Left lung (tissue), 14 donors: ENCODE measurements at places on chromosomes 5 and 9. TPM values are rescaled to one million over a fixed set of nuclear protein-coding genes. Genes with fewer than 3 reads are reported as not detected.

DNA sequence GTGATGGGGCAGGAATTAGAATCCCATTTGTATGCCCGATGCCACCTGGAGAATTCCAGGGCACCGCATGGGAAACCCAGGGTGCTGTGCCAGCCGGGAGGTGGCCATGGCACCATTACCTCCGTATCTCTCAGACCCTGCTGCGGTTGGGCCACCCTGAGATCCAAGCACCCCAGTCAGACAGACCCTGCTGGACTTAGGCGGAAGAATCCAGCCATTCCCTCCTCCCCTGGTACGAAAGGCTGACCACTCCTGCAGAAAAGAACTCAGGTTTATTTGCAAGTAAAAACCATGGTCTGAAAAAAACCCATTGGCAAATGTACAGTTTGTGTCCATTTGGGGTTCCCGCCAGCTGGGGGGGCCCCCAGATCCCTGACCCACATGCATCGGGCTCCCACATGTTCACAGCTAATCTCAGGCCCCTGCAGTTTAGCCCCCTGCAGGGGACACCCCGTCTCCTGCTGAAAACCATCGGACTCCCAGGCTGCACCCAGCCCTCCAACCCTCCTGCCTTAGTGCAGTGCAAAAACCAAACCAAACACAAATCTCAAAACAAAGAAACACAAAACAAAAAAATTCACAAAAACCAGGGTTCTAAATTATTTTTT is 23.6 kb upstream of the SARDH start:
- H3K4me1 ChIP-seq: no peaks in the 10 kb centered on the region
- H3K27ac ChIP-seq: no peak overlapping the region

DNA sequence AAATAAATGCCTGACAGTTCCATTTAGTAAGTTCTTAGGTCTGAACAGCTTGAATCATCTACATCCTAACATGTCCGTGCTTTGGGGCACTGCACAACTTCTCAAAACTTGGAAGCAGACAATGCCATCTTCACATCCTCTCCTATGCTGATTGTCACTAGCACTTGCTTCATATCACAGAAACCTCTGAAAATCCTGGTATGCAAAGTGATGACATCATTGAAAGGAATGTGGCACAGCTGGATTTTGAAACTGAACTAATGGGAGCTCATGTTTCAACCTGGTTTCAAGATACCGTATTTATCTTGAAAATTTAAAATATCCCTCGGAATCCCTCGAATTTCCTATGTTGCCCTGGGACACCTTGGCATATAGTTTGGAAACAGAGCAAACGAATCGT is 490.2 kb upstream of the DAP start:
- H3K36me3 ChIP-seq: no peaks in the 10 kb centered on the region
- no peak overlapping the region for H3K4me3 ChIP-seq
- H3K4me1 ChIP-seq: no peaks in the 10 kb centered on the region
- H3K27me3 ChIP-seq: no peaks in the 10 kb centered on the region

DNA sequence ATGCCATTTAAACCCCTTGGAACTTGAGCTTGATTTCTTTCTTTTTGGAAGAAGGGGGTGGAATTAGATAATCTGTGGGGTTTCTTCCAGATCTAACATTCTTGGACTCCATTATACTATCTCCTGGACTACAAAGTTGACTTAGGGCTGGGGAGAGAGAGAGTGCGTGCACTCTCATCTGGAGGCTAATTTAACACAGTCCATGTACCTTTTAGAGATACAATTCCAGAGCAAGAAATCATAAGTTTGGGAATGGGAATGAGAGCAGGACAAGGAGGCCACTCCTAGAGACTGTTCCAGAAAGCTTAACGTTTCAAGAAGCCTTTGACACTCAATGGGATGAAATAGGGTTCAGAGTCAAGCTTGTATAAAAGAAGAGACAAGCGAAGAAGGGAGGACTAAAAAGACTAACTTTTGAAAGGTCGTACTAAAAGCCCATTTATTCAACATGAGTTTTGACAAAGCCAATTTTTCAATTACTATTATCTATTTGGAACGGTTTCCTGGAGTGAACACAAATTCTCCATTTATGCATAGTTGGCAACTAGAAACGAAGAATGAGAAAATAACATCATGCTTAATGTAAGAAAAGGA is 83.4 kb downstream of the ACTL7B start:
- DNase-seq: no peak
- no peaks in the 10 kb centered on the region for H3K36me3 ChIP-seq
- H3K4me1 ChIP-seq: no peaks in the 10 kb centered on the region

The LCN2 gene
- 37.7 TPM for total RNA-seq

The CA9 gene
- 0.26 TPM for total RNA-seq

GRCh38 chr9:20532584-20532983 is 89.7 kb downstream of the MLLT3 start:
- no peaks in the 10 kb centered on the region for H3K4me1 ChIP-seq
- no peaks in the 10 kb centered on the region for H3K27me3 ChIP-seq
- H3K27ac ChIP-seq: no peak overlapping the region
- no peak overlapping the region for H3K4me3 ChIP-seq
- no peaks in the 10 kb centered on the region for H3K36me3 ChIP-seq

The CDC20B gene
- not detected for total RNA-seq

The RNF208 gene
- 7.5 TPM for total RNA-seq

The ADAMTS16 gene
- 0.29 TPM for total RNA-seq

GRCh38 chr9:35867538-35867937 is 2.7 kb downstream of the OR13J1 start:
- no peak for DNase-seq
- H3K4me3 ChIP-seq: no peak overlapping the region
- H3K27ac ChIP-seq: no peak overlapping the region
- no peaks in the 10 kb centered on the region for H3K4me1 ChIP-seq

- DNase-seq: no peak
- H3K36me3 ChIP-seq: no peaks in the 10 kb centered on the region
- H3K4me1 ChIP-seq: no peaks in the 10 kb centered on the region
- no peak overlapping the region for H3K4me3 ChIP-seq
These were observed 110.7 kb downstream of the PLK2 start for GRCh38 chr5:58348996-58349728.

DNA sequence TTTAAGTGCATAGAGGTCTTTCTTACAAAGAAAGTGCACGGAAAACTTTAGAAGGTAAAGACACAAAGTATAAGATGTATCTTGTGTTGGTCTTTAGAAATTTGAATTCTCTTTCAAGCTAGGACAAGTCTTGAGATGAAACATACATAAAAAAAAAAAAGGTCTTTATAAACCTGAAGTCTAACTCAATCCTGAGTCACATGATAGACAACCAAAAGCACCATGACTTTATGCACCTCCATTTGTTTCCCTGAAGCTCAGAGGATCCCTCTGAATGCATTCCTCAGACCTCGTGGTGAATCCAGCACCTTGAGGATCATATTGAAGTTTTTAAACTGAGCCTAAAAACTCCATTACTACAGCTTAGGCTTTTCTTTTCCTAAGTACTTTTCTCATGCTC is 91.8 kb downstream of the RAB3C start:
- H3K27me3 ChIP-seq: no peaks in the 10 kb centered on the region
- H3K4me1 ChIP-seq: no peaks in the 10 kb centered on the region
- no peak for DNase-seq
- no peak overlapping the region for H3K4me3 ChIP-seq

DNA sequence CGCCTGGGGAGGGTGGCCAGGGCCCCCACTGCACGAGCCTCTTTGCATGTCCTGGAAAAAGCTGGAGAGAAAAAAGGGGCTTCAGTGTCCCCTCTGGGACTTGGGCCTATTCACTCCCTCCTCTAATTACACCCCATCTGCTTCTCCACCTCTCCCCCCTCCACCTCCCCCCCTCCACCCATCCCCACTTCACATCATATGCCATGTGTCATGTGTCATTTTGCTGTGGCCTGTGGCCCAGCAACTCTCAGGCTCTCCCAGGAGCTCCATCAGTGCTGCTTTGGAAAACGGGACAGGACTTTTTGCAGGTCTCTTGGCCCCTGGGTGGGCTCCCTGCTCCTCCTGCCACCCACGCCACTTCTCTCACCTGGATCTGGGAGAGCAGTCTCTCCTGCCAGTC is 68.7 kb downstream of the NTNG2 start:
- H3K27me3 ChIP-seq: no peaks in the 10 kb centered on the region
- H3K4me1 ChIP-seq: no peaks in the 10 kb centered on the region
- H3K36me3 ChIP-seq: no peaks in the 10 kb centered on the region

- H3K27ac ChIP-seq: no peak overlapping the region
- no peak overlapping the region for H3K4me3 ChIP-seq
- H3K27me3 ChIP-seq: no peaks in the 10 kb centered on the region
These were observed 48.0 kb downstream of the DPYSL3 start for GRCh38 chr5:147461915-147462314.

DNA sequence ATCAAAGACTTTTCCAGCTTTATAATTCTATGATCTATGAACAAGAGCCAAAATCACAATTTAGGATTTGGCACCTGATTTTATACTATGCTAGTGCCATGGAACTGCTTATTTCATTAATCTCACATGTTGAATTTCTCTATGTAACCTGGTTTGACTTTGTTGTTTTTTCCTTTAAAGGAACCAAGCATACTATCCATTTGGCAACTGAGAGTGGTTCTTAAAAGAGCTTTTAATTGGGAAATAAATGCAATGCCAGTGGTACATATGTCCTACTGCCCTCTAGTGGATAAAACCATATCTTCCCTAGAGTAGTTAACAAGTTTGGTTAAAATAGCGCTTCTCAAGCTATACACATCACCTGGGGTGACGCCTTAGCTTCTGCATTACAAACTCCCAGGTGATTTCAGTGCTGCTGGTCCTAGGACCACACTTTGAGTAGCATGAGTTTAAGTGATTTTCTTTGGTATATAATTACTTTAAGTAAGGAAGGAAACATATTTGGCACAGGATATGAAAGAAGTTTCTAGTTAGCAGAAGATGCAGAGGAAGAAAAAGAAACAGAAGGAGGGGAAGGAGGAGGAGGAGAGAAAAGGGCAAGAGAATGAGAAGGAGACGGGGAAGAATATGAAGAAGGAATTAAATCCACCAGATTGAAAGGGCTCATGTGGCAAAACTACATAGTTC is 56.8 kb downstream of the FGF10 start:
- H3K4me1 ChIP-seq: no peaks in the 10 kb centered on the region
- no peak overlapping the region for H3K27ac ChIP-seq

GRCh38 chr9:6833518-6834192 is 75.9 kb downstream of the KDM4C start:
- H3K4me3 ChIP-seq: no peak overlapping the region
- no peaks in the 10 kb centered on the region for H3K36me3 ChIP-seq
- no peak for DNase-seq
- no peaks in the 10 kb centered on the region for H3K27me3 ChIP-seq
- no peak overlapping the region for H3K27ac ChIP-seq

GRCh38 chr5:83487155-83487554 is 15.6 kb downstream of the VCAN start:
- H3K4me3 ChIP-seq: no peak overlapping the region
- no peak for DNase-seq
- no peaks in the 10 kb centered on the region for H3K27me3 ChIP-seq
- no peaks in the 10 kb centered on the region for H3K36me3 ChIP-seq
- H3K27ac ChIP-seq: no peak overlapping the region

- no peak for DNase-seq
- no peak overlapping the region for H3K4me3 ChIP-seq
- H3K36me3 ChIP-seq: no peaks in the 10 kb centered on the region
- H3K4me1 ChIP-seq: no peaks in the 10 kb centered on the region
- H3K27me3 ChIP-seq: no peaks in the 10 kb centered on the region
These were observed 279.2 kb downstream of the PIK3R1 start for GRCh38 chr5:68494771-68495170.
